ENCODE measurements at places on chromosomes 5 and 9. TPM values are rescaled to one million over a fixed set of nuclear protein-coding genes. Genes with fewer than 3 reads are reported as not detected.

GRCh38 chr5:74950836-74951515, 84.8 kb upstream of the FAM169A start:
- DNase-seq, result no peak

DNA sequence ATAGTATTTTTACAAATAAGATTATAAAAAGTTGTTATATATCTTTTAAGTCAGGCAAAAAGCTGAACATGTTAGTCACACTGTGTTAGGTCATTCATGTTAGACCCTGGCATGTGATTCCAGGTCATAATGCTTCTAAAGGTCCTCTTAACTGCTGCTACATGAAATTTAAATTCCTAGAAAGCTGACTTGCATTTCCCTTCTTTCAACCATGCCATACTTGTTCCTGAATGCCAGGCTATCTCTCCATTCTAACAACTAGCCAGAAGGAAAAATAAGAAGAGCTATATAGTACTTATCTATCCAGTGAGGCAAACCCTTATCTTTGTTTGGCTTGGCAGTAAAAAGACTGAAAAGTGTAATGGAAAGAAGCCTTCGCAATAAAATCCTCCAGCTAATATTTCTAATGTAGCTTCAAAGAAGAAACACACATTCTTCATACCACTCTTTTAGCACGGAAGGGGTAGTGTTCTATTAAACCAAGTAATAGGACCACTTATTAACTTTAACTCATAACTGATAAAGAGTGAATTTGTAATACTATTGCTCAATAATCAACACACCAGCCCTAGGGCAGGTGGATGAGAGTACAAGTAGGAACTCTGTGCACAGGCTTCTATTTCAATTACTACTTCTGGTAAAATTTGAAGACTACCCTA, 310.2 kb downstream of the PDE4D start:
- no peak for DNase-seq

GRCh38 chr5:167261309-167262100, 1029.9 kb upstream of the WWC1 start:
- DNase-seq, result peak; percentile 9

- peak; percentile 87 for DNase-seq
Measured at GRCh38 chr9:128456613-128457061, 831 bp downstream of the ODF2 start.

DNA sequence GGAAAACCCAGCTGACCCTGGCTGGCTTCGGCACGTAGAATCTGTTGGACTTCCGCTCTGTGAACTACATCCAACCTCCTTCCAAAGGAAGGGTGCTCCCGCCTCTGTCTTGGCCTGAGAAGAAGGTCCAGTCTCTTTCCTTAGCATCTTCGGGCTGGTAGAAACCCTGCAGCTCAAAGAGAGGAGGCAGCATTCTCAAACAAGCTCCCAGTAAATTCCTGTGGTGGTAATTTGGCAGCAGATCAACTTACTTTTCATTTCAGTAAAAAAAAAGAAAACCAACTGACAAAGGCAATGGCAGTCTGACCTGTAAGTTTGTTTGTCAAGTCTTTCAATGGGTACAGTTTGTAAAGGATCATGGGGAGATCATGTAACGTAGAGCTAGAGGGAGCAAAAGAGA, 176.7 kb downstream of the MED10 start:
- no peak for DNase-seq

SLC6A7 gene
- not detected for total RNA-seq

SLC34A3 gene
- not detected for total RNA-seq

ACOT12 gene
- total RNA-seq, result not detected

COL23A1 gene
- 0.09 TPM for total RNA-seq

SLC45A2 gene
- 0.13 TPM for total RNA-seq

C6 gene
- 0.51 TPM for total RNA-seq

DNA sequence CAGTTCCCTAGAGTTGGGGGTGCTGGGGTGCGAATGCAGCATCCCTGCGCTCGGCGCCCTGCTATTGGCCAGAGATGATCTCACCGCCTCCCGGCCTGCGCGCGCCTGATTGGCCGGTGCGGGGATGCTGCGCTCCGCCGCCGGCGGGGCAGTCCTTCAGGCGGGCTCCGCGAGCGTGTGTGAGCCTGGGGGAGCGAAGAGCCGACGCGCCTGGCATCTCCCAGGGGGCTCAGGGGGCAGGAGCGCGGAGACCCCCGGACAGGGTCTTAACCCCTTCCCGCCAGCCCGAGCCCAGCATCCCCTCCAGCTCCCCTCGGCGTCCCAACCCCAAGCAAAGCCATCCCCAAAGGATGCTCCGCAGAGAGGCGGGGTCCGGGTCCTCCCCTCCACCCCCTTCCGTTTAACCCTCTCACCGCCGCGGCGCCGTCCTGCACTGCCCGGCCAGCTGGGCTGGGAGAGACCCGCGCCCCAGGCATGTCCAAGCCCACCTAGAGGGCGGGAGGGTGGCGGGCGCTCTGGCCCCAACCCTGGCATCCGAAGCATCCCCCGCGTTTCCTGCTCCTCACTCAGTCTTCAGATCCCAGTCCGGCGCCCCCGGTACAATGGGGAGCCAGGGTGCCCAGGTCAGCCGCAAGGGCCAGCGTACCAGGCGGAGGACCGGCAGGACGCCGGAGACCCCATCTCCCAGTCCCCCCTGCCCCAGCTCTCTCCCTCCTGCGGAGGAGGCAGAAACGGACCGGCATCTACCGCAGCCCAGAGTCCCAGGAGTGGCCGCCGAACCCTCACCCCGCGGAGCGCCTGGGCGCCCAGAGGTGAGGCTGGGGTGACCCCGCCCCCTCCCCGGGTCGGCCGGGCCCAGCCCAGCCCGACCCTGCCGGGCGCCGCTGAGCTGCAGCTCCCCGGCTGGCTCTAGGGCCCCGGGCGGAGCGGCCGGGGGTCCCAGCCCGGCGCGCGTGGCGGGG, 19.3 kb upstream of the TOR2A start:
- DNase-seq, result peak; percentile 53

DNA sequence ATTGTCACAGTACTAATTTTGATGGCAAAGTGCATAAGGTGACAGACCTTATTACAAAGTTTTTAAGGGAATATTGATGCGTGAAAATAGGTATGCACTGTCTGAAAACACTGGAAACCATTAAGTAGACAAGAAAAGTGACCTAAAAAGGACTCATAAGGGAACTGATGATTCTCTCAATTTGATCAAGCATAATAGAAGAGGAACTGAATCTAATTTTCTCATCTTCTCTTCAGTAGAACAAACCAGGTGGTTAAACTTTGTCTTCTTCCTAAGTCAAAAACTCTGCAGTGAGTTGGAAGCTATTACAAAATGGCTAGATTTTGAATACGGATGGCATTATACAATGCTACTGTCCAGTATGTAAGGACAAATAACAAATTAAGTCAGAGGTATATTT, 53.4 kb downstream of the RNF145 start:
- no peak for DNase-seq

DNA sequence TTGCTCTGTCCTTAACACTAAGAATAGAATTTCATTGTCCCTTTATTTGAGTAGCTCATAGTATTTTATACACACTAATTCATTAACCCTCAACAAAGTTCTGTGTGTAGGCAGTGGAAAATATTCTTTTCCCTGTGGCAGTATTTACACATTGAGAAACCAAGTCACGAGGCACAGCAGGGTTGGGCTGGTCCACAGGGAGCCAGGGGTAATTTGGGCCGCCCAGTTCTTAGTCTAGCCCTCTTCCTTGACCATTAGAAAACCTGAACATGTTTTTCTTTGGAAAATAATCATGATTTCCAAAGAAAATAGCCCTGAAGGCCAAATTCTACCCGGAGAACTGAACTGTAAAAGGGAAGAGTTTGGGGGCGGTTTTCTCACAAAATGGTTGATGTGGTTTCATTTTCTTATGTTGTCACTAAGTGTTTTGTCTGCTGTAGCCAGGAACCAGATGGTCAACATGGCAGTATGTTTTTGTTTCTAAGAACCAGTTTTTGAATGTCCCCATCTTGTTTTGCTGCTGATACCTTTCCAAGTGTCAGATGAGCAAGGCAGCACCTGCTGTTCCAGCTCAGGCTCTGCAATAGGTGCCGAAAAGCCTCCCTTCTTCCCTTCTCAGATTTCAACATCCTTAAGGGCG, 29.6 kb downstream of the ARHGEF28 start:
- DNase-seq, result no peak

DOLPP1 gene
- total RNA-seq, result 37.5 TPM

GRCh38 chr5:77832166-77832770, 56.1 kb upstream of the TBCA start:
- no peak for DNase-seq

GRCh38 chr9:99828417-99829176, 6.9 kb downstream of the NR4A3 start:
- no peak for DNase-seq

- DNase-seq, result no peak
Measured at GRCh38 chr9:8408575-8409190, 609.1 kb upstream of the DMAC1 start.

- no peak for DNase-seq
Measured at GRCh38 chr5:9059920-9060691, 485.8 kb downstream of the SEMA5A start.

GRCh38 chr5:130243641-130244040, 339.4 kb downstream of the CHSY3 start:
- DNase-seq, result no peak

DNA sequence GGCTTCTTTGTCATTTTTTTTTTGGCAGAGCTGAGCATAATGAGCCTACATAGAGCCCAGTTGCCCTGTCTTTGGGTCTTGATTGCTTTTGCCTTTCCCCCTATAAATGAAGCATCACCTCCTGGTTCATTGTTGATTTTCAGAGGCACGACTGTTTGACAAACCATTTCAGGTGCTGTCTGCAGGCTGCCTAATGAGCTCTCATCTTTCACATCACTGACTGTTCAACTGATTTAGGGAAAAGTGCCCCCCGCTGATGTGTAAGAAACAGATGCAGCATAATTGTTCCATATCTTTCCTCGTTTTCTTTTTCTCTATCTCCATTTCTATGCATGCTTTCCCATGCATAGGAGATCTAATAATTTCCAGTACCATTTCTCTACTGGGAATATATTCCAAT, 338.6 kb downstream of the TMEM38B start:
- no peak for DNase-seq

- no peak for DNase-seq
Measured at GRCh38 chr5:33936381-33937016, at the start of gene RXFP3. RXFP3 (plus strand) TSS chr5:33936386; CDS start chr5:33936741, 355 bp downstream.

DNA sequence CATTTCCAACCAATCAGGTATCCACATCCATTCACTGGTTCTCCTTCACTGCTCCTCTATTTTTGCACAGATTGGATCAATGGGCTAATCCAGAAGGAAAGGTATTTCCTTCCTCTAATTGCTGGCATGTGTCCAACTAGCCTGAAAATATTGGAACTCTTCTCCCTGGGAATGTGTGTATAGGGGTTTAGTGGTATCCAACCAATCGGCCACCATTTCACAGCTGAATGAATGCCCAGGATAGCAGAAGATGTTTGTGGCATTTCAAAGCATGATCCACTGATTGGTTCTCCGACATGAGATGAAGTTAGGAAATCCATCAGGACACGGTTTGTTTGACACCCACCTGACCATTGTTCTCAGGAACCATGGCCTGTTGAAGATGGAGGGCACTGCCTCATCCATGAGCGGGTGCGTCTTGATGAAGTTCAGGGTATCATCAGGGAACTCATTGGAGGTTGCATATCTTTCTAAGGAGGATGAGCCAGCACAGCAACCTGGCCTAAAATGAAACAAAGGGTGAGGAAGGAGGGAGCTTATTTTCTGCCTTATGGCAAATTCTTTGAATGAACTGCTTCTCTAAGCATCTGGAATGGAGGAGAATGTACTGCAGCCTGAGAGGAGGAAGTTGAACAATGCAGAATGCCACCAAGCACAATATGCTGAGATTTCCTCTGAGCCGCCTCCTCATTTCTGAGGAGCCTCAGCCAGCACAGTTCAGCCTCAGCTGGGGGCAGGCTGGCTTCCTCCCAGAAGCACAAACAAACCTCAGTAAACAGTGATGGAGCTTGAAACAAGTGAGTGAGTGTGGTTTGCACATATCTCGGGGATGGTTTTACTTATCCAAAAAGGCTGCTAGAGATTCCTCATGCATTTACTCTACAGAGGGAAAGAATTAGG, 94.6 kb downstream of the SEMA6A start:
- no peak for DNase-seq

DNA sequence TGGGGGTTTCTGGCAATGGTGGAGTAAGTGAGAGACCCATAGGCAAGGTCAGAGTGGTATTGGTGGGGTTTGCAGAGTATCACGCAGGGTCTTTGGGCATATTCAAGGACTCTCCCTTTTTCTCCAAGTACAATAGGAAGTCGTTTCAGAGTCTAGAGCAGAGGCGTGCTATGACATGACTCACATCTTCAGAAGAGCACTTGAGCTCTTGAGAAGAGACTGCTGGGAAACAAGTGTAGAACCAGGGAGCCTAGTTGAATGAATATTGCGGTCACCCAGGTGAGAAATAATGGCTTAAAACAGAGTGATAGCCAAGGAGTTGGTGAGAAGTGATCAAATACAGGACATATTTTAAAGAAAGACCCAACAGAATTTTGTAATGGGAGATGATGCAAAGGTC, 813.4 kb downstream of the TLE1 start:
- DNase-seq, result no peak

DNA sequence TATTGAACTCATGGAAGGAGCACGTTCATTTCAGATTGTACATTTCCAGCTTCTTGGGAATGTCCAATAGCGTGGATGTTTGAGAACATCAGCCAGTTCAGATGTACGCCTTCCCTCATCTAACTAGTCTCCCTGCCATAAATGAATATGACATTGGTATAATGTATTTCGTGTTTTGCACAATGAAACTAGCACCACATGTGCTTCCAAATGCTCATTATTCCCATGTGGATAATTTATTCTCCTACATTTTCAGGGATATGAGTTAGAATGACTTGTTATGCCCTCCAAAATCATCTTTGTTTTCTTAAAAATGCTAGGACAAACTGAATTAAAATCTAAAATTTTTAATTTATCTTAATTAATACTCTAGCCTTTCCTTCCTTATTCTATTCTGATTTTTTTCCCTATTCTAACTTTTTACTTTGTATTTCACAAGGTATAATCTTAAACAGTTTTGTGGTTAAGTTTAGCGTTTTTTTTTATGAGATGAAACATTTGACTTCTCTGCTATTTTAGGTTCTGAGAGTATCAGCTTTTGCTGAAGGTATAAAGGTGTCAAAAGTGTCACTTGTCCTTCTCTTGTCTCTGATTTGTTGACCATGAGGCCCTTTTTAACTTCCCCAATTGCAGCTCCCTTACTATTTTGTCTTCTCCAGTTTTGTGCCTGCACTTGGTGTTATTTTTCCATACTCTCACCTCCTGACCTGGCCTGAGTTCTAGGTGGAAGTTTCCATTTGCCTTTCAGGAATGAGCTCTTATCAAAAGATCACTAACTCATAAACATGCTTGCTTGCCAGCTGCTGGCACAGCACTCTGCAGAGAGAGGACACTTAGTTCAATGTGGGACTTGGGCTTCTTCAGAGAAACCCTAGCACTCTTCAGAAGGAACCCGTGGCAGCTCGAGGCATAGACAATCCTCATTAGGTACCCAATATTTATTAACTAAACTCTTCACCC, 106.8 kb downstream of the FRMD3 start:
- no peak for DNase-seq

GRCh38 chr5:67249590-67249895, 52.9 kb upstream of the CD180 start:
- no peak for DNase-seq

LECT2 gene
- total RNA-seq, result not detected

GBGT1 gene
- 25.8 TPM for total RNA-seq

MRPS27 gene
- 96.7 TPM for total RNA-seq
